CD8-positive, alpha-beta T cell (primary cell): ENCODE measurements at places on chromosomes 5 and 9.

- DNase-seq: no peak
These were observed 176.6 kb downstream of the ZDHHC21 start for GRCh38 chr9:14516656-14517055.

- DNase-seq: no peak
These were observed 872.6 kb downstream of the DTWD2 start for GRCh38 chr5:118115791-118116190.

DNA sequence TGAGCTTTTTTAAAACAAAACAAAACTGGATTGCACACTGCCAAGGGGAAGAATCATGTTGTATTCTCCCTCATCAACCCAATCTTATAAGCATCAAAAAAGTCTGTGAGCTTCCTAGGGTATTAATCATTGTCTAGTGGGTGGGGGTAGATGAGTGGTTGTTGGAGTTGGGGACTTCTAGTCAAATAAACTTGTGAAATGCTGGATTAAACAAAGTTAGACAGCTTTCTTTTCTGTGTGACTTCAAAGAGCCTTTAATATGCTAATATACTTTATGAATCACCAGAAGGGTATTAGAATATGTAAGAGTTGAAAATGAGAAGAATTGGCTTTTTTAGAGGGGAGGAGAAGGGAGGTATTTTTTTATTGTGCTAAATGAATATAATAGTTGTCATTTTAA, 87.7 kb downstream of the GALNT10 start:
- DNase-seq: no peak

DNA sequence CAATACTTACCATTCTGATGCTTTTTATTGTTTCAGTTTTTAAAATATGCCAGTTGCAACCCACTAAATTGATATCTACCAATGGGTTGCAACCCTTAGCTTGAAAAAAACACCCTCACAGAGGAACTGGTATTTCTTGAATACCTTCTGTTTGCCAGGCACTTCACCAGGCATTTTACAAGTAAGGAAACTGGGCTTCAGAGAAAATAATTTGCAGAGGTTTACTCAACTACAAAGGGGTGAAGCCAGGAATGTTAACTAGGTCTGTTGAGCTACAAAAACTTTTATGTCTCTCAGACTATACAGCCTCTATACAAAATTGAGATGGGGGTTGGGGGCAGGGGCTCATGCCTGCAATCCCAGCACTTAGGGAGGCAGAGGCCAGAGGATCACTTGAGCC, 65.0 kb downstream of the STX17 start:
- no peak for DNase-seq

- no peak for DNase-seq
These were observed 75.2 kb upstream of the MPDZ start for GRCh38 chr9:13354733-13355132.
